NAMALWA (cell line): ENCODE measurements at places on chromosomes 7 and 10.

DNA sequence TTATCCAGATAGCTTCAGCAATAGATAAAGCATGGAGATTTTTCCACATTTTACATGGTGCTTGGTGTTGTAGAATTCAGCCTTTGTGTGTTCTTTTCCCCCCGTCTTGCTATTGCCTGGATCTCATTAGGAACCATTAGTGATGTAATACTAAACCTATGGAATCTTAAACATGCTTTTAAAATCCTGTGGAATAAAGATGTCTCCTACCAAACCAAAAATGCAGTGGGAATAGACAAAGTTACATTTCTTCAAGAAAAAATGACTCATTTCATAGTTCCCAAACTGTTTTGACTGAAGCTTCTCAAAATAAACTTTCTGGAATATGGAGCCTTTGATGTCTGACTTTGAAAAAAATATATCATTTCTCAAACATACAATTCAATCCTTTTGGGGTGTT lies 44.0 kb downstream of the CALD1 start:
- DNase-seq = no peak

DNA sequence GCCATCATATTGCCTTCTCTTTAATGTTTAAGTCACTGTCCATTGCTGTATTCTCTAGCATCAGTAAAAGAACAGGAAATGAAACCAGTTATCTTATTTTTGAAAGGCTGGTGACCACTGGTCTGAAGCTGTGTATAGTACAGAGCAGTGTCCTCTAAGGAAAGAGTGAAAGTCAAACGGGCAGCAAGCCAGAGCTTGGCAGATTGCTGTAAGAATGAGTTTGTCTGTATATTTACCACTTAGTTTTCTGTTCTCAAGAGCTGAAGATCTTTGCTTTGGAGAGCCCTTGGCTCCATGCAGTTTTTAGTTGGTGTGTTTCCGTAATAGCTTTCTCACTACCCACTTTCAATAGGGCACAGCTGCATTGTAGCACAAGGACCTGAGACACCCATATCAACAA lies 31.9 kb downstream of the PCBD1 start:
- no peak for DNase-seq

DNA sequence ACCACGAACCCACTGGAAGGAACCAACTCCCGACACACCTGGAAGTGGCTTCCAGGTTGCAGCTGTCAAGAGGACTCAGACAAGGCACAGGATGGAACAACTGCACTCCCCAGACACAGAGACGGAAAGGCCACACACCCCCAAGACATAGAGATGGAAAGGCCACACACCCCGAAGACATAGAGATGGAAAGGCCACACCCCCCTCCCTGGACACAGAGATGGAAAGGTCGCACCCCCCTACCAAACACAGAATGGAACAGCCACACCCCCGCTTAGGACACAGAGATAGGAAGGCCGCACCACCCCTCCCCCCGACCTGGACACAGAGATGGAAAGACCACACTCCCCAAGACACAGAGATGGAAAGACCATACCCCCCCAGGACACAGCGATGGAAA lies 7.6 kb downstream of the ZNF511 start:
- no peak for DNase-seq

GRCh38 chr7:46279290-46279689 lies 358.2 kb upstream of the IGFBP3 start:
- DNase-seq = no peak

- no peak for DNase-seq
Measured at GRCh38 chr7:92137557-92137956, 3.3 kb upstream of the CYP51A1 start.

GRCh38 chr7:80848841-80849240 lies 70.0 kb downstream of the SEMA3C start:
- no peak for DNase-seq

DNA sequence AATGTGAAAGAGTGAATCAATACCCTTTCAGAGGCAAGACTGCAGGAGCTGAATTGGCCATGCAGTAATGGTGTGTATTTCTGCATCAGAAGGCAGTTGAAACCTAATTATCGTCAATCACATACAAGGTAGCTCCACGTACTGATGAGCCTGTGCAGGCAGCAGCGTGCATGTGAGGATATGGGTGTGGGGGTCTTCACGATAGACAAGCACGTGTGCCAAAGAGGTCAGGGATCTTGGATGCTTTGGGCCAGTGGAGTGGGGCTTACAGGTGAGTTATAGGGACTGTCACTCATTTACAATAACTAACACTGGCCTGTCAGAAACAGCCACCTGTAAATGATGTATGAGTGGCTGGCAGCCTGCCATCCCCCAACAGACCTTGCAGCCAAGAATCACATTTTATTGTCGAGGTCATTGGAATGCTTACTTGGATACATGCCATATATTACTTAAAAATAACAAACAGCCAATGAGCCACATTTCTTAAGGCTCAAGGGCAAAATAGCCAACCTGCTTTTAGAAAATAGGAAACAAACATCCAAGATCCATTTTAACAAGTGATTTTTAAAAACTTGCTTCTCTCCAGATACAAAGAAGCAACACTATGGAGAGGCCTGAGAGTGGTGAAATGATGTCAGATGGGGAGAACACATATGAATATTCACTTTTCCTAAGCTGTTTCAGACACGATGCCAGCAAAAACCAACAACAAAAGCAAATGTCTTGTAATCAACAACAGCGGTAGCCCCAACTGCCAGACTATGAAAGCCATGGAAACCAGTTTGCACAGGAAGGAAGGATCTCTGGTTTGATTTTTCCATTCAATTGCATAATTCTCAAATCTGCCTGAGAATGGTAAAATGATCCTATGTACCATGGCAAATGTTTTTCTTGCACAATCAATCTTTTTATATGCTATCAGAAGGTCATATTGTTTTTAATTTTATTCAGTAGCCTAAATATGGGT lies 210.7 kb downstream of the SKAP2 start:
- DNase-seq = no peak

- no peak for DNase-seq
Measured at GRCh38 chr7:151925446-151926335, 30.6 kb upstream of the GALNTL5 start.
